Fibroblast of villous mesenchyme (primary cell): ENCODE measurements at places on chromosomes 2 and 18. TPM values are rescaled to one million over a fixed set of nuclear protein-coding genes. Genes with fewer than 3 reads are reported as not detected.

PRSS56 gene
- total RNA-seq: not detected in 2 replicates

STON1 gene
- total RNA-seq: 15.5 and 25.0 TPM in 2 replicates

GRCh38 chr18:13011719-13012118 is 20.6 kb downstream of the CEP192 start:
- no peak for DNase-seq

DNA sequence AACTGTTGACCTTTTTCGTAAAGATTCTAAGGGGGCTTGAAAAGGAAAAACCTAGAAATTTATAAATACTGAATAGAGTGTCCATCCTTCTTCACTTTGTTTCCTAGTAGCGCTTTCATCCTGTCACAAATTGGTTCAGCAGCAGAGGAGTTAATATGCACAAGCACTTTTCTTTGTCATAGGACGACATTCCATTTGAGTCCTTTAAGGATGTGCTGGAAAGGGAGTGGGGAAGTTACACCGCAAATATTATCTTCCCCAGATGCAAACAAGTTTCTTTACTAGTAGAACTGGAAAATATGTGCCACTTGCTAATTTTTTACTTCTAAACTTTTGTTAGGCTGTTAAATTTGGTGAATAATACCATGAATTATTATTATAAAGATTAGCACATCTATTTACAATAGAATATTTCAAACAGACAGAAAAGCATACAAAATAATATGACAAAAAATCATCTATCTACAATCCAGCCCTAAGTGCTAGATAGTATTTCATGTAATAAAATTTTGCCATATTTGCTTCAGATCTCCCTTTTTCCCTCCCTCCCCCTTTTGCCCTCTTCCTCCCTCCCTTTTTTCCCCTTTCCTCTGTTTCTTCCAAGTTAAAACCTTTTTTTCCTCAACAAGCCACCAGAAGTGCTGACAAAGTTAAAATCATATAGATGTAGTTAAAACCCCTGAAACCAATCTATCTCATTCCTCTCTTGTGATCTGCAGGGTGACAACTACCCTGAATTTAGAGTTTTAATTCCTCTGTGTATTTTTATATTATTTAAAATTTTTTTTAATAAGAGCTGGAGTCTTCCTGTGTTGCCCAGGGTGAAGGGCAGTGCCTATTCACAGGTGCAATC is 50.5 kb upstream of the MAP4K3 start:
- peak; percentile 61 for DNase-seq

DNA sequence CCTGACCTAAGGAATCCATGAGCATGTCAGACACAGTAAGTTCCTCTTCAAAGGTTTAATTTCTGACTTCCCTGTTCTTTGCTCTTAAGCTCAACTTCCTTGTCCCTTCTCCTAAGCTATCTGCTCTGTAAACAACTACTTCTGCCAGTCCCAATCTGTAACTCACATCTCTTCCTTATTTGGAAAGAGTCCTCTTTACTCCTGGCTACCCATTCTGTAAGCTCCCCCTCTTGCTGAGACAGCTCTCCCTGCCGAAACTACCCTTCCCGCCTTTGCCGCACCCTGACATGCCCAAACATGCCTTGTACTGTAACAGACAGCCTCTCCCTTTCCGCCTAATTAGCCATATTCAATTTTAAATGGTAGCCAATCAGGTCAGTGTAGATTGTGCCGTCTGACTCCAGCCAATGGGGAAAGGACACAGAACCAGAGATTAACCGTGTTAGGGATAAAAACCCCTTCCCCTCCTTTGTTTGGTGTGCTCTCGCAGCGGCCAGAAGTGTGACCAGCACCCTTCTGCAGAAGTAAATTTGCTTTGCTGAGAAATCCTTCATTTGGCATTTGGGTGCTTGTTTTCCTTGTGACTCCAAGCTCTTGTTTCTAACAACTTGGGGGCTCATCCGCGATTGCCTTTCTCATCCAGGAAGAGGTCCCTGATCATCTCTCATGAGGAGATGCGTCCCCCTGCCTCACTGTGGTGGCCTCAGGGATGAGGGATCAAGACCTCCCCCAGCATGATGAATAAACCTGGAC is 49.0 kb downstream of the PIAS2 start:
- no peak for DNase-seq

DNA sequence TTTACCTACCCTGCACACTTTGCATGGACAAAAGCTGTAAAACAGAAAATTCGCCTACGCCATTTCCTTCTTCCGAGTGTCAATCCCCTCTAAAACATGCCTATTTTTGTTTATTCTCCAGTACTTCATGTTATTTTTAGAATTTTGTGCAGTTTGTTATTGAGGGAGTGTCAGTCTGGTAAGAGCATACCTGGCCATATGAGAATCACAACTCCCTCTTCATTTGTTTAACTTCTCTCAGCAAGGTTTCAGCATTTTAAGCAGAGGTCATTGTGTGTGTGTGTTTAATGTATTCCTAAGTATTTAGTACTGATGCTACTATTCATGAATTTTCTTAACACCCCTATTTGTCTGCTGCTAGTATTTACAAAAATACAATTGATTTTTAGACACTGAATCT is 49.4 kb downstream of the SMAD2 start:
- DNase-seq: no peak

DNA sequence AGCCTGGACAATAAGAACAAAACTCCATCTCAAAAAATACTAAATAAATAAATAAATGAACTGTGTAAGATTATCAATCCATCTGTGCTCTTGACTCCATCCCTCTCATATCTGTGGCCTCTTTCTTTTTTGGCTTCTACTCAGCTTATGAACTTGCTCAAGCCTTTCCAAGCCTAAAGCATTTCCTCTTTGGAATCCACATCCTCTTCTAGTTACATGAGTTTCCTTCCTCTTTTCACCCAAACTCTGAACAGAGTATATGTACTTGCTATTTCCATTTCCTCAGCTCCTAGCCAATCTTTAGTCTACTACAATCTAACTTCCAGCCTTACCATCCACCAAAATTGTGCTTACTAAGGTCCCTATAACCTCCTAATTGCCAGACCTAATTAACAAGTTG is 2.5 kb upstream of the DNAJC10 start:
- DNase-seq: no peak

GRCh38 chr2:207282916-207283315 is 117.2 kb upstream of the KLF7 start:
- peak; percentile 44 for DNase-seq
